ENCODE measurements at places on chromosomes 7 and 10. TPM values are rescaled to one million over a fixed set of nuclear protein-coding genes. Genes with fewer than 3 reads are reported as not detected.

SMKR1 gene
- total RNA-seq = not detected

NUTM2B gene
- 0.45 TPM for total RNA-seq

OR2A2 gene
- total RNA-seq = not detected

GRCh38 chr7:92244808-92245486, 767 bp downstream of the KRIT1 start:
- no peak for DNase-seq
- no peaks in the 10 kb centered on the region for H3K27me3 ChIP-seq

ZNF273 gene
- 2.3 TPM for total RNA-seq

DNA sequence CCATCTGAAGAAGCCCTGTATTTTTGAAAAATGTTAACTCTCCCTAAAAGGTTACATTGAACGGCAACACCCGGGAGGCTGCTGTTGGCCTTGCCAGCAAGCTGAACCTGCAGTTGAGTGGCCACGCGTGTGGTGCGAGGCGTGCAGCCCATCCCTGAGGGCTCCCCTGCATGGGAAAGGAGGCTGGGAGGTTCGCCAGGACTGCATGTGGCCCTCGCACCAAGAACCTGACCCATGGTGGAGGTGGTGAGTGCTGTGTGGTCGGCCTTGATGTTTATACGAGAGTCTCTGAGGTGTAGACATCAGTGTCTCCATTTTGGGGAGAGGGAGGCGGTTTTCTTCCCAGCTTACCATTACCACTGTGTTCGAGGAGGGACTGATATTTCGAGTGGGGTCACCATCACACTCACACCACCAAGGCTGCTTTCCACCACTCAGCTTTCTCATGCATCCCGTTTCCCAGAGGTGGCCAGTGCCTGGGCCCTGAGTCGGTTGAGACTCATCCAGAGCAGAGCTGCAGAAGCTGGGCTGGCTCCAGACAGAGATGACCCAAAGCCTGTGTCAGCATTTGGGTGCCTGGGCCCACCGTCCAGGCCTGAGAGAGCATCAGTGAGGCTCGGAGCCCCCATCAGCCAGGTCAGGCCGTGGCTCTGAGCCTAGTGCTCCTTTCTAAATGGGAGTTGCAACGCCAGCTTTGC, 222.6 kb downstream of the EBF3 start:
- no peak for DNase-seq
- no peak overlapping the region for H3K27ac ChIP-seq
- no peak overlapping the region for H3K4me3 ChIP-seq
- no peaks in the 10 kb centered on the region for H3K4me1 ChIP-seq

GRCh38 chr10:69048103-69048502, 39.8 kb upstream of the SRGN start:
- peaks cover 4% of the 10 kb centered on the region for H3K4me1 ChIP-seq
- H3K27ac ChIP-seq = peak overlapping the region; percentile 82
- H3K36me3 ChIP-seq = no peaks in the 10 kb centered on the region

PDZD7 gene
- total RNA-seq = 0.22 TPM

- peaks cover 4% of the 10 kb centered on the region for H3K36me3 ChIP-seq
- no peak for DNase-seq
- H3K4me1 ChIP-seq = no peaks in the 10 kb centered on the region
Measured at GRCh38 chr10:129849853-129850252, 114.2 kb downstream of the EBF3 start.

CLDN3 gene
- total RNA-seq = not detected

GRCh38 chr7:5083311-5083711, 37.7 kb downstream of the RBAK start:
- H3K27me3 ChIP-seq = peaks cover 35% of the 10 kb centered on the region
- no peaks in the 10 kb centered on the region for H3K36me3 ChIP-seq
- no peak overlapping the region for H3K27ac ChIP-seq
- H3K4me1 ChIP-seq = peaks cover 4% of the 10 kb centered on the region
- H3K4me3 ChIP-seq = no peak overlapping the region

DNA sequence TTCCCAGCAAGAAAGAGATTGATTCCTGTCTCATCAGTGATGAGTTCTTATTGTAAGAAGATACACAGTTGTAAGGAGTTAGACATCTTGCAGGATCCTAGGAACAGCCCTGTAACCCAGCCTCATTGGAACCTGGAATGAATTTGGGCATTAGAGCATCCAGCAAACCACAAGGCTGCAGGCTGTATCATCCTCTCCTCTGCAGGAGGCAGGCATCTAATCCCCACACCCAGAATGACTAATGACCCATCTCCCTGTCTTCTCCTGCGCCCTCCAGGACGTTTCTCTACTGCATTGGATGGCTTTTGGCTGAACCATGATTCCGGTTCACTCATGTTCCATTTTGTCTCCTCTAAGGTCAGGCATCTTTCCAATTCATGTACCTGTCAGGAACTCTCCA, 233.9 kb downstream of the POU6F2 start:
- H3K27me3 ChIP-seq = no peaks in the 10 kb centered on the region
- no peak for DNase-seq
- no peaks in the 10 kb centered on the region for H3K36me3 ChIP-seq

- no peak for DNase-seq
- H3K4me1 ChIP-seq = no peaks in the 10 kb centered on the region
- no peaks in the 10 kb centered on the region for H3K36me3 ChIP-seq
- H3K27ac ChIP-seq = no peak overlapping the region
- H3K27me3 ChIP-seq = no peaks in the 10 kb centered on the region
- no peak overlapping the region for H3K4me3 ChIP-seq
Measured at GRCh38 chr7:39313376-39313775, 252.8 kb upstream of the YAE1 start.
